ENCODE measurements at places on chromosomes 1 and 21.

DNA sequence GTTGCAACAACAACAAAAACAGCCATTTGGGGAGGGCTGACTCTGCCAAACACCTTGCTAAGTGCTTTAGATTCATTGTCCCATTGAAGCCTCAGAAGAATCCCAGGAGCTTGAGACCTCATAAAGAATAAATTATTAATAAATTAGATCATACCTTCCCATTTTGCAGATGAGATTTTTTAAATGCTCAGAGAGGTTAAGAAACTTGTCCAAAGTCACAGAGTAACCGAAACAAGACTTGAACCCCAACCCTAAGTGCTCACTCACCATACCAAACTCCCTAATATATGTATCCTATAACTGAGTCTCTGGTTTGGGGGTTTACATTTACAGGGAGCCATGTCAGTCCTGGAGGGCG is 3.6 kb downstream of the CRYBG2 start:
- no peak for DNase-seq

GRCh38 chr1:179754041-179754624 is 11.0 kb downstream of the FAM163A start:
- peak; percentile 82 for DNase-seq

- no peak for DNase-seq
Observed at GRCh38 chr1:75245239-75245638, 111.1 kb downstream of the LHX8 start.

GRCh38 chr1:198107091-198107501 is 49.7 kb upstream of the NEK7 start:
- DNase-seq = no peak

GRCh38 chr1:152699746-152700145 is 1.6 kb downstream of the LCE2A start:
- DNase-seq = no peak

GRCh38 chr21:36111238-36111637 is 23.6 kb upstream of the CBR3 start:
- DNase-seq = no peak

DNA sequence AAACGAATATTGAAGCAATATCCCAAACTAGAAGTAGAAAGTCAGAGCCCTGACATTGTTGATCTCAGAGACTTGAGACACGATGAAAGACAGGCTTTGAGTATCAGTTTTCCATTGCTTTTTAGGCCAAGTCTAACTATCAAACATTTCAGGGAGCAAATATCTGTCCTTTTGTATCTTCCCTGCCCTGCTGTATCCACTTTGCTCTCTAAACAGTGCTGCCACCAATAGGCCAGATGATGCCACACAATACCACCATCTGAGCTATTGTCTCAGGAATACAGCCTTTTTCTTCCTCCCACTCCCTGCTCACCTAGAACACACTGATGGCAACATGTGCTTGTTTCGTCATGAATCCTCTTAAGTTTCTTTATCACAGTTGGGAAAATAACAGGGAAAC is 62.6 kb upstream of the SPAG17 start:
- peak; percentile 7 for DNase-seq

DNA sequence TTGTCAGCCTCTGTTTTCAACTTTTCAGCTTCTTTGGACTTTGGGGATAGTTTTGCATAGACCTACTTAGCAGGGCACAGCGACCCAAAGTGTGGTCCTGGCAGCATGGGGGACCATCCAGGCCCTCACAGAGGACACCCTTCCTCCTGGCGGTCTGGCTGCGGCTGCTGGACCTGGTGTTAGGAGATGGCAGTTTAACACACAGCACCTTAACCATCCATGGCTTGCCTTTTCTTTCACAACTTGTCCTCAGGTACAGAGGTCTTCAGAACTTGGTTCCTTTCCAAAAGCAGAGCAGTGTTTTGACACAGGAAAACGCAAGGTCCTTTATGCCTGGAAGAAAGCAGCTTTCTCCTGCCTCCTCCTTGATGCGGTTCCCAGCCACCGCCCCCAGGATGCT is 68.1 kb downstream of the RHOU start:
- no peak for DNase-seq

Measured in astrocyte of the hippocampus (primary cell).